ENCODE measurements at places on chromosomes 2 and 18.

GRCh38 chr18:22547807-22548561, 130.3 kb upstream of the CTAGE1 start:
- no peak for DNase-seq

GRCh38 chr2:26696351-26696816, 3.9 kb downstream of the KCNK3 start:
- DNase-seq = no peak

DNA sequence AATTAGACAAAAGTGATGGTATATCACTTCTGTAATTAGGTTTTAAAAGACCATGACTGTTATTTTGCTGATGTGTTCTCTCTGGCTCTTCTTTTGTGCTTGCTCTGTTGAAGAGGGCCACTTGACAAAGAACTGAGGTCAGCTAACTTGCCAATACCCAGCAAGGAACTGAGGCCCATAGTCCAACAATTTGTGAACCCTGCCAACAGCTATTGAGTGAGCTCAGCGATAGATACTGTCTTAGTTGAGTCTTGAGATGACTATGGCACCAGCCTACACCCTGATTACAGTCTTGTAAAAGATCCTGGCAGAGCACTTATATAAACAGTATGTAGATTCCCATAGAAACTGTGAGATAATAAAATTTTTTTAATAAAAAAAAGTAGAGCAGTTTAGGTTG, 103.0 kb downstream of the BMPR2 start:
- no peak for DNase-seq

DNA sequence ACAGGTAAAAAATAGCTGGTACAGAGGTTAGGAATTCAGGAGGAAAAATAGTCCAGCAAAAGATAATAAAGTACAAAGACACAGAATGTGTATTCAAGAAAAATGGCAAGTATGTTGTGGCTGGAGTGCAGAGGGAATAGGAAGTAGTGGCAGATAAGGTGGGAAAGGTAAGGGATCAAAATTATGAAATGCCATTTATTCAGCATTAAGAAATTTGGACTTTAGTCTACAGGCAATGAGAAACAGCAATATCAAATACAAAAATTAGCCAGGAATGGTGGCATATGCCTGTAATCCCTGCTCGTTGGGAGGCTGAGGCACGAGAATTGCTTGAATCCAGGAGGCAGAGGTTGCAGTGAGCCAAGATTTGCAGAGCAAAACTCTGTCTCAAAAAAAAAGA, 10.3 kb downstream of the MMADHC start:
- no peak for DNase-seq

DNA sequence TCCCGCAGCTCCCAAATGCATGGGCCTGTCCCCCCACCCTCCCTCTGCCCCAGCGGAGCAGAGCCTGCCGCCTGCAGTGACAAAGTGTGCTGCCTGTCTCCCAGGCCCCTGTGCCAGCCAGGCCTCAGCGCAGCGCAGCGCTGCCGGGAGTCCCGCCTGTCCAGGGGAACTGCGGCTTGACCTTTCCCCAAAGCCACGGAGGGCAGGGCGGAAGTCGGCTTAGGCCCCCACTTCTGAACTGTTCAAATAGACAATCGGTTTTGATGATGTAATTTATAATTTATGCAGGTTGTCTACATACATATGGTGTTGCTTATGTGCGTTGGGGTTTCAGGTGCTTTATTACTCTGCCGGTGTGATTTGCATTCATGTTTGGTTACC, 7.1 kb downstream of the GBX2 start:
- DNase-seq = no peak

DNA sequence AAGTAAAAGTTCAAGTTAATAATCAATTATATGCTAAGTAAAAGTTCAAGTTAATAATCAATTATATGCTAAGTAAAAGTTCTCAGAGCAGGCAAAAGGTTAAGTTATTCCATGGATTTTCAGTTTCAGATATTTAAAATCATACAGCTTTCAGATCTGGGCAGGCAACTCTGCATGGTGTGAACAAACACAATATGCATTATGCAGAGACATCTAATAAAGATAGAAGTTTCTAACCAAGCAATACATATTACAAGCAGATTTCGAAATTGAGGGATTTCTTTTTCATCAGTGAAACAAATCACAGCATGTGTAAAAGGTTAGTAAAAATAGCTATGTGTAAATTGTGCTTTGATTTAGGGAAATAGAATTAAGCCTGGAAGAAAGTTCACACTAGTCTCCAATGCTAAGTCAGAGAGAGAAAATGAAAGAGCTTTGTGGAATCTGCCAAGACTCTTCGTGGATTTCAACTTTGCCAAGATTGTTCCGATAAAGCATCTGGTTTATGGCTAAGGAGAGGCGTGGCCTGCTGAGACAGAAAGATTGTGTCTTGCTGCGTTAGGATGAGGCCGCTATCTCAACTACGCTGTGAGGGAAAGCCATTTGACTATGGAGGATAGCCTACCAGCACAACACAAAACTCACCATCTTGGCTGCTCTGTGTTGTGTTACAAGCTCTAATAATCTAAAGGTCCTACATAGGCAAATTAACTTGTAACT, 60.1 kb upstream of the SLC16A14 start:
- no peak for DNase-seq

- DNase-seq = no peak
Observed at GRCh38 chr2:287911-288757, at the start of gene ALKAL2. Gene ALKAL2, minus strand, starts transcription at chr2:288091. Its CDS starts 256 bp downstream, at chr2:287835.

- no peak for DNase-seq
Observed at GRCh38 chr2:216372761-216373291, 543 bp upstream of the MARCHF4 start.

- DNase-seq = no peak
Observed at GRCh38 chr2:53473236-53473635, 294.4 kb upstream of the CHAC2 start.

DNA sequence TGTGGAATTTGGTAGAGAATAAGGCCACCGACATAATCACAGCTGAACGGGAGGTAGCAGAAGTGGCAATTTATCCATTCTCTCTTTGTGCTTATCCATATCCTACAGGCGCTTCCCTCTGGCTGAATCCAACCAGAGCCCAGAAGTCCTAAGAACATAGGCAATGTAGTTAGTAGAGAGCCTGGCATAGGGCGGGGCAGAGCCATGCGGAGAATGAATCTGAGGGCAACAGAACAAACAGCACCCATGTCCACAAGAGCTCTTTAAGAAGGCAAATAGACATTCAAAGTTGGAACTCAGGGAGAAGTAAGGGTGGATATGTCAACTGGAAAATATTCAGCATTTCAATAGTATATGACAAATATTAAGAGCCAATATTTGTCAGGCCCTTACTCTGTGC, 305.9 kb upstream of the VWC2L start:
- DNase-seq = no peak

DNA sequence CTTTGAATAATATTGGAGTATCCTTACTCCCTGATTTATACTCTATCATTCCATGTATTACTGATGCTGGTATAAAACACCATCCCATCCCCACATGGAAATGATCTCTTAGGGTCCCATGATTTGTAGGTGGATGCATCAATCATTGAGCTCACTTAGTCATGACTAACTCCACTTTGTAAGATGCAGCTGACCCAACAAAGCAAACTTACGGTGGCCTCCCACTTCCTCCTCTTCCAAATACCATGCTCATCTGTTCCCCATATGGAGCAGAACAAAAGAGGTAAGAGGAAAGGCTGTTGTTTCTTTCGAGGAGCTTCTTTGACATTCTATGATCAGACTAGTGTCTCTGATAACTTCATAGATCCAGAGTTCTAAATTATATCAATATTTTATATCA, 640.2 kb upstream of the SLC39A10 start:
- DNase-seq = no peak

DNA sequence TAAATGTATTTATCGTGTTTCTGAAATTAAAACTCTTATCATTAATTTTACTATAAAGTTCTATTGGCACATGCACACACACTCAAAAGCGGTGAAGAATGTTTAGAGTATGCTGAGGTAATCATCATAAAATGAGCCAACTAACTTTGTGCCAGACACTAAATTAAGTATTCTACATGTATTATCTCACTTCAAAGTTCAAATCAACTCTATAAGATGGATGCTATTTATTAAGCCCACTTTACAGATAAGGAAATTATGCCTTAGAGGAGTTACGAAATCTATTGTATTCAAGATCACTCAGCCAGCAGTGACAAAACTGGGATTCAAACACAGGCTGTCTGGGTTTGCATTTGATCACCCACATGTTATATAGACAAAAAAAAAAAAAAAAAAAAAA, 24.9 kb downstream of the OLA1 start:
- DNase-seq = no peak

DNA sequence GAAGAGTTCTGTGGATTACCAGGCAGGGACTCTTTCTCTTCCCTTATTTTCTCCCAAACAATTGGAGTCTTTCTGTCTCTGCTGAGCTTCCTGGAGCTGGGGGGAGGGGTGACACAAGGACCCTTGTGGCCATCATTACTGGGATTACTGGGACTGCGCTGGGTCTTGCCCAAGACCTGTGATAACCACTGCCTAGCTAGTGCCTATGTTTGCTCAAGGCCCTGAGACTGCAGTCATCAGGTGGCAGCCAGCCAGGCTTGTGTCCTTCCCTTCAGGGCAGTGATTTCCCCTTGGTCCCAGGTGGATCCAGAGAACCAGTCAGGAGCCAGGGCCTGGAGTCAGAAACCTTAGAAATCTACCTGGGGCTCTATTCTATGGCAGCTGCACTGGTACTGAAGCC, 355.6 kb downstream of the PARD3B start:
- no peak for DNase-seq

GRCh38 chr2:208638059-208638458, 231.5 kb downstream of the PTH2R start:
- no peak for DNase-seq

GRCh38 chr2:27320958-27321543, 1.8 kb downstream of the MPV17 start:
- DNase-seq = no peak

- no peak for DNase-seq
Observed at GRCh38 chr18:62070302-62070701, 116.6 kb downstream of the PIGN start.

DNA sequence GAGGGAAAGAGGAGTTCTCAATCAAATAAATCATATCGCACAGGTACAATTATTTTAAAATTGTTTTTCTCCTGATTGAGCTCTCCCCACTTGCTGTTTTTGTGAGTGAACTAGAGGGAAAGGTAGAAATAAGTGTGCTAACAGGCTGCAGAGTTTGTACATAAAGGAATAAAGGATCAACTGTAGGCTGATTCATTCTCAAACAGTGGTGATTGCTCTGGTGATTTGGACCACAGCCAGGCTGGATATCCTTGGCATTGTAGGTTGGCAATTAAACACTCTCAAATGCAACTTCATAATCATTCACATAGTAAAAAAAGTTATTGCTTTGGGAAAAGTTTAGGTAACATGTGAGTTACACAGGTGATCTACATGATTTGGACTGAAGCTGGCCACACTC, 29.8 kb downstream of the LRP1B start:
- no peak for DNase-seq

DNA sequence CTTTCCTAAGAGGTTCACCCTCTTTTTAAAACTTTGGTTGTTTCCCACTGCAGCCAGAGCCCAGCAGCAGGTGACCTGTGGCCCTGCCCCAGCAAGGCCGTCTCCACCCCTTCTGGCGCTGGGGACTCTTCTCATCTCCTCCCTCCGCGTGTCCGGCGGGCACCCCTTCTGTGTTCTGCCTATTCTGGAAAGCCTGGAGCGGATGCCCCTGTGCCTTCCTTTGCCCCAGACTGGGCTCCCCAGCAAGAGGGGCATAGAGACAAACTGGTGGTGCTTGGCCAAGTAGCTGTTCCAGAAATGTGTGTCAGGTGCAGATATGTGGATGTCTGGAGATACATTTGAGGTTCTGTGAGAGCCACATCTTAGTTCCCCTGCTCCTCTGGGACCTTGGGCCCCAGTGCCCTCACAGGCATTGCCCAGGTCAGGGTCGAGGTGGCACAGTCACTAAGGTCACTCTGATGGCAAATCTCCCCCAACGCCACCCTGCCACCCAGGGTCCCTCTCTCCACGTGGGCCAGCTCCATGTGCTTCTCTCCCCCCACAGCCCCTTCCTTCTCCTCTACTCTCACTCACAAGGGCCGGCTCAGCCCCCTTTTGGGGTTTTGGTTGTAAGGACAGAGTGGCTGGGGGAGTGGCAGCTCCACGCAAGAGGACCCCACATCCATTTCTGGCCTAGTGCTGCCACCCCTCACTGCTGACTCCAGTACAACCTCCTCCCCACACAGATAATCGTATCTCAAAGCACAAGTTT, 35.5 kb upstream of the TAF1B start:
- DNase-seq = no peak

- DNase-seq = no peak
Observed at GRCh38 chr2:120591572-120591971, 144.1 kb upstream of the GLI2 start.

- no peak for DNase-seq
Observed at GRCh38 chr2:175220075-175220474, 38.6 kb upstream of the ATP5MC3 start.

GRCh38 chr2:234490271-234491091, 6.4 kb downstream of the ARL4C start:
- DNase-seq = no peak
